ENCODE measurements at places on chromosomes 4 and X.

GRCh38 chrX:68851082-68851481, 22.3 kb downstream of the EFNB1 start:
- no peak for DNase-seq

DNA sequence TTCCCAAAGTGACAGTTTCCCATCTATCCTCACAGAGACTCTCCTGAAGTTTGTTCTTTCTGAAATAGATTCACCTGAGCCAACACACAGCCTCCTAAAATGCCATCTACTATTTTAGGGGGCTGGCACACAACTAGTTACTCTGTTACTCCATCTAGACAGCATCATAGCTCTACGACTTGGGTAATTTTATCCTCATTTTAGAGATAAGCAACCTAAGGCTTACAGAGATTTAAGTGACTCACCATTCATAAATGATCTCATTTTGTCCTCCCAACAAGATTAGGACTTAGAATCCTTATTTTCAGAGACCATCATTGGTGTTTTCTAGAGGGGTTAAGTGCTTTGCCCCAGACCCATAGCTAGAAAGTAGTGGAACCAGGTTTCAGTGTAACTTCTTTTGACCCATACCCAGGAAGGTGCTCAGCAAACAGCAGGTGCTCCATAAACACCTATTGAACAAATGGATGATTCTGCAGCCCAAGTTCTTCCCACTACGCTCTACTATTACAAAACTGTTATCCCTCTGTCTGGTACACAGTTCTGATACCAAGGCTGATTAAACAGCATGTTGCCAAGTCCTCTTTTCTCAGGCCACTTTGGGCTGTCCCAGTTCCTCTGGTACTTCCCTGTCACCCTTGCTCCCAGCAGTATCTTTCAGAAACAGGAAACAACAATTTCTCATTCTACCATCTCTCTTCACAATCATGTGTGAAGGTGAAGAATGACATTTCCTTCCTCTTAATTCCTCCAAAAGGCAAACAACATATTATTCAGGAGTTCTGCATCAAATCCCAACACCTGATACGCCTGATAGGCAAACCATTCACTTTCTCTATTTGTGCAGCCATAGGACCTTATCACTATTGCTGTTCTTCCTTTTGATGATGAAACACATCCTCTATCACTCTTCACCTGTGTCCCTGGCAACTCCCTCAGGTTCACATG, 304.7 kb upstream of the TAPT1 start:
- no peak for DNase-seq

GRCh38 chrX:3393178-3393577, 46.7 kb upstream of the MXRA5 start:
- no peak for DNase-seq

- no peak for DNase-seq
Observed at GRCh38 chr4:38530486-38530885, 133.5 kb upstream of the KLF3 start.

DNA sequence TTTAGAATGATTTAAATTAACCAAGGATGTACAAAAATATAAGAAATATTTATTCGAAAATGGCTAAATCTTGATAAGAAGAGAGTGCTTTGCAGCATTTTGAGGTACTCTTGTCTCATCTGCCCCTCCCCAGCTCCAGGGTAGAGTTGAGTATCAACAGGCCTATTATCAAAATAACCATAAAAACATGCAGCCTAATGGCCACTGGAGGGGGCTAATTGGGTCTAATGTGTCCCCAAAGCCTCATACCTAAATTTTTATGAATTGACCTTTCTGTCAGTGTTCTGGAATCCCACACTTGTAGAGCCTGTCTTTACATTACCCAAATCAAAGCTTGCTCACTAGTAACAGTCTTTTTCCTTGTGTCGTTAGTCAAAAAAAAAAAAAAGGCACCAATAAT, 544.9 kb upstream of the CPXCR1 start:
- no peak for DNase-seq

- no peak for DNase-seq
Observed at GRCh38 chrX:47863187-47863586, 26.5 kb downstream of the ZNF81 start.

GRCh38 chr4:183139058-183139750, 40.1 kb downstream of the WWC2 start:
- no peak for DNase-seq

Data from NCI-H2081 treated with DMSO at 0.1 percent for 48 hours (cell line).